ENCODE measurements at places on chromosomes 6 and 20.

GRCh38 chr6:162821102-162821501 lies 93.3 kb downstream of the PACRG start:
- DNase-seq = no peak

DNA sequence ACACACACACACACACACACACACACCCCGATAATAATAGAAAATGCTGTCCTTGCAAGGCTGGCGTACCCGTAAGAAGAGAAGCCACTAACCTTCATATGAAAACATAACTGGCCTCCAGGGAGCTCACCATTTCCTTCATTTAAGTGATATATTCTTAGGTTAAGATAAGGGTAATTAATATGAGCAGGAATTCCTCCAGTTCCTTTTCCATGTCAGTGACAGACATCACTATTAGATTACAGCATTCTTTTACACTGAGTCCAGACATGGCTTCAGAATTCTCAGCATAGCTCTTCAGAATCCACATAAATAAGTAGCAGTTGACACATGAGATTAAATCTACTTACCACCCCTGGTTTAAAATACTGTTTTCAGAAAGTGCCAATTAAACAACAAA lies 121.9 kb downstream of the SIM1 start:
- DNase-seq = no peak

GRCh38 chr20:9571783-9572182 lies 57.4 kb downstream of the LAMP5 start:
- no peak for DNase-seq

GRCh38 chr6:111423960-111424846 lies 58.8 kb downstream of the REV3L start:
- no peak for DNase-seq

DNA sequence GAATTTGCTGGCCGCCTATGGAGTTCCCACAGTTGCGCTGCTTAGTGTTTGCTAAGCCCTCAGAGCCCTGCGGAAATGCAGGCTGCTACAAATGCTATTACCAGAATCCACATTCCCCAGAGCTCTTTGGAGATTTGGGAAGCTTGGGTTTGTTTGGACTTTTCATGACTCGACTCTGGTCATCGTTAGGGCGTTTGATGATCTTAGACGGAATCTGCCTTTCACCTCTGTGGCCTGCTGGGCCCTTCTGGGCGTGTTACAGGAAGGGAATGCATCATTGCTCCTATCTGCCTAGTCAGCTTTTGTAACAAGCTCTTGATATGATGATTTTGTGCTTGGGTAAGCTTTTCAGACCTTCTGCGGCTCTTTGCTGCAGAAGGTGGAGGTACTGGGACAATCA lies 50.8 kb downstream of the EYA2 start:
- no peak for DNase-seq

- no peak for DNase-seq
Measured at GRCh38 chr20:37237656-37238055, 24.0 kb downstream of the GHRH start.

DNA sequence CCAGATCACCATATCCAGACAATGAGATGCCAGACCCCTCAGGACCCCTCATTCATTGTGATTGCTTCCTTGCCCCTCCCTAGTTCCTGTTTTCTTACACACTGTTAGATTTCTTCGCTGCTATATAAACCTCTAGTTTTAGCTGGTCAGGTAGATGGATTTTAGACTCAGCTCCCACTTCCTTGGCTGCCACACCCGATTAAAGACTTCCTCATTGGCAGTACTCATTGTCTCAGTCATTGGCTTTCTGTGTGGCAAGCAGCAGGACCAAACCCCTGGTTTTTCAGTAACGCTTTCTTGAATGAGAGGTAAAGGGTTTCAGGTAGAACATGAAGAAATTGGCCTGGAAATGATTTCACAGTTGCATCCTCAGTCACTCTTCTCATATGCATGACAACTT lies 47.9 kb downstream of the QRSL1 start:
- no peak for DNase-seq

DNA sequence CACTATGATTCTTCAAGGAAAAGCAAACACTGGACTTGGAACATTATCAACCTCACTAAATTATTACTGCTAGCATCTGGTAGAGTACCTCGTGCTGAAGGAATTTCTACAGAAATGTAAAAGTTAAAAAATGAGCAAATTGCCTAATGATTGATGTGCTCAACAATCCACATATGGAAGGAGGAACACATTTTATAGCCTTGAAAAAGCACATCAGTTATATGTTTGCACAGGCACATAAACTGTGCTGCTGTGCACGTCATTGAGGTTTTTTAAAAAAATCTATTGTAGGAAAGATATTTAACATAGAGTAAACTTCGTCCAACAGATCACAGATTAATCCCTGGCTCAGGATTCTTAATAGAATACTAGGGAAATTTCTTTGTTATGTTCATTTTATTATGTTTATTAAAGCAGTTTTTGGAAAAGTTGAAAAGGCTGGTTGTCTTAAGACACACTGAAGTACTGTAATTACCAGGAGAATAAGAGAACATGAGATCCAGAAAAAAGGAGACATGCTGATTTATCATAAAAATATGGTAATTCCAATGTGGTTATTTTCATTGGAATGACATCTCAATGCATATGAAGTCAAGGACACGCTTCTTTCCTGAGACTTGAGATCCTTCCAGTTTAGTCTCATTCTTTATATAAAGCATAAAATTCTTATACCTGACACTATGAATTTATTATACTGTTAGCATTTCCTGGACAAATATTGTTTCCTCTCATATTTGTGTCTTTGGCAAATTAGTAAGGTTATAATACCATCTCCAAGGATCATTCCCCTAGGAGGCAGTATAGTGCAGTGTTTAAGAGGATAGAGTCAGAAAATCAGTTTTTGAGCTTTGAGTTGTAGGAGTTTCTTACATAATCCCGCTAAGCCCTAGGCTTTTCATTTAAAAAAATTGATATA lies 511.1 kb downstream of the TENT5A start:
- no peak for DNase-seq

GRCh38 chr6:51019806-51020205 lies 201.1 kb downstream of the TFAP2B start:
- DNase-seq = no peak

DNA sequence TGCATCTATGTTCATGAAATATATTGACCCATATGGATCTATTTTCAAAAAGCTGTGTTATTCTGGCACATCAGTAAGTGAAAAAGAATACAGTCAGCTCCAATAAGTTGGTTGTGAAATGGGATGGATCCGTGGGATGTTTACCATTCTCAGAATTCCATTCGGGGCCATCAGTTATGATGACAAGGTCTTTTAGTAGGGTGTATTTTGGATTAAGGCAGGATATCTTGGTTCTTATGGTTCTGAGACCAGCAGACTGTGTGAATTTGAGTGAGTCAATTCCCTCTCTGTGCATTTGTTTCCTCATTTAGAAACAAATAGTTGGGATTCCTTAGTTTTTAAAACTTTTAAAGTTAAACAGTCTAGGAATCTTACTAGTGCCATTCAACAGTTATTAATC lies 287.4 kb downstream of the CD109 start:
- DNase-seq = no peak

DNA sequence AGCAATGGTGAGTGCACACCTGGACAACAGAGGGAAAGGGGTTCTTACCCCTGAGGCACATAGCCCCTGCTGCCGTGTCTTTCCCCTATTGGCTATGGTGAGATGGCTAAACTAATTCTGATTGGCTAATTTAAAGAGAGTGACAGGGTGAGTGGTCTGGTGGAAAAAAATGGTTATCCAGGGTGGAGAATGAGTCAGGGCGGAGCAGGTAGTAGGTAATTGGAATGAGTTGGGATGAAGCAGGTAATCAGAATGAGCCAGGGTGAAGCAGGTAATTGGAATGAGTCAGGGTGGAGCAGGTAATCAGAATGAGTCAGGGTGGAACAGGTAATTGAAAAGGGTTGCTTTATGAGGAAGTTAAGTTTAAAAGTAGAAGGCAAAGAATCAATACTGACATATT lies 200.3 kb downstream of the EYA4 start:
- no peak for DNase-seq

DNA sequence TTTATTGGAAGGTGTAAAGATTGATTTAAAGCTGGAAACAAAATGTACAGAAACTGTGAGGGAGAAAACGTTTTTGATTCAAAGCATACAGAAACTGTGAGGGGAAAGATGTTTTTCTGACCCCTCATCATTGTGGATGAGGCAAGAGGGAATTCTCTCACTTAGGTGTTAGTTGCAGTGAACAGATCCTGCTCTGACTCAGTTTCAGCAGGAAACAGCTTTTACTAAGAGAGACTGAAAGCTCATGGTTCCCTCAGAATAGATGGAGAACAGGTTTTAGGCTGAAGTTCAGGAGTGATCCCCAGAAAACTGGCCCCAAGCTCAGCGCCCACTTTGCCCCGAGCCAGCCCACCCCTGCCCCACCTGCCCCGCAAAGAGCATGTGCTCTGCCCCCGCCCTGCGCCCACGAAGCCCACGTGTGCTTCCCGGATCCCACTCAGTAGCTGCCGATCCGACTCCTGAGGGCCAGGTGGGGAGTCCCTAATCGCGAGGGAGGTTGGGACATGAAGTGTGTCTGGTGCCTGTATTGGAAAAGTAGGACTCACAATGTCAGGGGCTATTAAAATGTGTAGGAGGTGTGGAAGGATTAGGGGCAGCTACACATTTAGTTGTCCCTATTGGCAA lies 41.2 kb downstream of the DUSP22 start:
- no peak for DNase-seq
